Stimulated activated CD8-positive, alpha-beta memory T cell treated with anti-CD3 and anti-CD28 coated beads, Interleukin-2, amount 100 ng/mL, for 1 hour (primary cell): ENCODE measurements at places on chromosomes 1 and 21.
A peak's percentile ranks its signal among the peaks of the same experiment; 100 is the strongest.

GRCh38 chr21:35111321-35111930 lies 62.3 kb upstream of the RUNX1 start:
- DNase-seq = no peak

DNA sequence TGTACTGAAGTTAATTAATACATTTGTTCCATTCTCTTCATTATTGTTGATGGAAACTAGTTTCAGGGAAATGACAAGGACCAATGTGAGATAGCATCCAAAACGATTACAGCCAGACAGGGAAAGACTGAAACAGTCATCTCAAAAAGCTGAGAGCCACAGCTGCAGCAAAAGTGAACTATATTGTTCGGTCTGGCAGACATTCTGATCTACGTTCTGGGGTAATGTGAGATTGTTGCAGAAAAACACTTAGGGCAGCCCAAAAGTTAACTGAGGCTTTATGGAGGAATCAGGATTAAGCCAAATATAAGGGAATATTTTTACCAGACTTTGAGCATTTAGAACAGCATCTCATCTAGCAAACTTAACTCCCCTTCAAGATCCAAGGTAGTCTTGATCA lies 112.9 kb downstream of the LRRC40 start:
- no peak for DNase-seq

GRCh38 chr21:44874497-44875315 lies 1.2 kb upstream of the PTTG1IP start:
- no peak for DNase-seq

- DNase-seq = no peak
Observed at GRCh38 chr1:162632698-162633080, 425 bp downstream of the DDR2 start.

DNA sequence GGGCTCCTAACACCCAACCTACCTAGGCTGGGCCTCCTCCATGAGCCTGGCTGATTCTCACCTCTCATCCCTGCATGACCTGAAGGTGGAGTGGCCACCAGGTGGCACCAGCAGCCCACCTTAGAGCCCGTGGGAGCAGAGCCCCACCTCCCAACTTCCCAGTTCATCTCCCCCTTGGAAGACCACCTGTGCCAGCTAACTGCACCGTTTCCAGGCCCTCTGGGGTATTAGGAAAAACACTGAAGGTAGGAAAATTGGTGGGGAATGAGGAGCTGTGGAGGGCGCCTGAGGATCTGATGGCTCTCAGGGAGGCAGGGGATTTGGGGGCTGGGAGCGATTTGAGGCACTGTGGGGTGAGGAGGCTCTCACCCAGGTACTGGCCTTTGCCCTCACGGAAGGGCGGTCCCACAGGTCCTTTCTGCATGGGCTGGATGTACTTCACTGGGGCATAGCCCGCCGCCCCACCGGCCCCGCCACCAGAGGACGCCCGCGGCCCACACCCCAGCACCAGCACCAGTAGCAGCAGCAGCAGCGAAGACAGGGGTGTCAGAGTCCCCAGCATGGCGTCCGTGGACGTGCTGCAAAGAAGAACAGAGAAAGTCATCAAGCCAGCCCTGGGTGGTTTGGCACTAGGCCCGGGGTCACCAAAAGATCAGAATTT lies 11.1 kb downstream of the ADPRS start:
- peak; percentile 51 for DNase-seq

DNA sequence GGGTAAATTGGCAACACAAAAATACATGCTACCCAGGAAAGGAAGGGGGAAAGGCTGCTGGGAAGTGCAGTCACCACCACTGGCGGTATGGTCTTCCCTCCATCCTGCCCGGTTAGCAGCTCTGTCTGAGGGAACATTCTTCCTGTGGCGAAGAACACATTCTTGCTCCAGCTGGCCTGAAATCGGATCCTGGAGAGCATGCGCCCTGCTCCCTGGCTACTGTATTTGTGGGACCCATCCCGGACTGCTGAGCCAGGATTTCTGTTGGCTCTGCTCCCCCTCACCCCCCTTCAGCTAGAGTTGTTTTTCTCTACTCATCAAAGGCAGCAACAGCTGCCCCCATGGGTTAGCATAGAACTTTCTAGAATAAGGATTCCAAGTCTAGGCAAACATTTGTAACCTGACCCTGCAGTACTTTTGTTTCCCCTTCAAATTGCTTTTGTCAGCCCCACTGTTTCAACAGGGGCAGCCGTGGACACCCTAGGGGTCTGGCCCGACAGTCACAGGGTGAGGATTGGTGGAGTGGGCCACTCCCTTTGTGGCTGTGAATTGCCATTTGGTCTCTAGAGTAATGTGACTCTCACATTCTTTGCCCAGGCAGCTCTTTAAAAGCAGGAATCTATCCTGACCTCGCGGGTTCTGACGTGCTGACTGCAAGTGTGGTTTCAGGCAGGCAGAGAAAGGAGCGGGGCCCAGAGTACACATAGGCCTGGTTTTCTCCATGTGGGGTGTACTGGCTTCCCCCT lies 157.7 kb downstream of the TOMM20 start:
- DNase-seq = no peak

DNA sequence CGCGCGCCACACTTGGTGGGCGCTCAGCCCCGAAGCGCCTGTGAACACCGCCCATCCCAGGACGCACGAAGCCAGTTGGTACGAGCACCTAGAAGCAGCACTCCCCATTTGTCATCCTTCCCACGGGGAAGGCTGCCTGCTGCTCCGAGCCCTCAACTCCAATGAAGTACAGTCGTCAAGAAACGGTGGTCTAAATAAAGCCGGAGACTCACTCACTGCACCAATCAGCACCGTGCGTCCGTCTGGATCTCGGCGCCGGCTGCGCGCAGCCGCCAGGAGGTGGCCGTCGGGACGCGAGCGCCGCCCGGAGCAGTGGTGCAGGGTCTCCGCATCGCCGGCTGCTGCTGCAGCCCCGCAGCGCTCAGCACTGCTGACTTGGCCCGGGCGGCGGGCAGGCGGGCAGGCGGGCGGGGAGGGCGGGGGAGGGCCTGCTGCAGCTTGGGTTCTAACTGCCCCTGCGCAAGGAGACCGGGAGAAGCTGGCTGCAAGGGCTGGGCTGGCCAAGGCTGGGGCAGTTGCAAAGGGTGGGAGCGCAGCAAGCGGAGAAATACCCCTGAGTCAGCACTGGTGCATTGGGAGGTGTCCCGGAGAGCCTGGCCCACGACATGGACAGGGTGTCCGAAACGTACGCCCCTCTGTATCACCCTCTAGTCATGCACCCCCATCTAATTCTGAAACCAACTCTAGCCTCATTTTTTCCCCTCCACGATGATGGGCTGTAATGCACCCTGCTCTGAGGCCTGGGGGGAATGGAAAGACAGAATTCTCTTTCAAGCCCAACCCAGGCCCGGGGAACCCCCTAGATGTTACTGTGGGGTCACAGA lies 35.8 kb upstream of the H6PD start:
- no peak for DNase-seq

DNA sequence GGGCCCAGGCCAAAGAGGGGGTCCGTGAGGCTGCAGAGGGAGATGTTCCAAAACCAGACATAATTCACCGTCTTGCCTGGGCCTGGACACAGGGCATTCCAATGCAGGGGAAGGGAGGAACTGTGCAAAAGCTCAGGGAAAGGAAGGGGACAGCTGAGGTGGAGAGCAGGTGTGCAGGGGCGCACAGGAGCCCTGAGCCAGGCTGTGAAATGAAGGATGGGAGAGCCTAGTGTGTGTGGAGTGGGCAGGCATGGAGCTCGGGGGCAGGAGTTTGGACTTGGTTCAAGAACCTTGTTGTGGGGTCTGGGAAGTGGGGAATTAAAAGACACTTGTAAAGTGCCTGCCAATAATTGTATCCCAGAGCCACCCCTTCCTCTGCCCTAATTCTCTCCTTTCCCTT lies 2.3 kb downstream of the TNNI1 start:
- no peak for DNase-seq

DNA sequence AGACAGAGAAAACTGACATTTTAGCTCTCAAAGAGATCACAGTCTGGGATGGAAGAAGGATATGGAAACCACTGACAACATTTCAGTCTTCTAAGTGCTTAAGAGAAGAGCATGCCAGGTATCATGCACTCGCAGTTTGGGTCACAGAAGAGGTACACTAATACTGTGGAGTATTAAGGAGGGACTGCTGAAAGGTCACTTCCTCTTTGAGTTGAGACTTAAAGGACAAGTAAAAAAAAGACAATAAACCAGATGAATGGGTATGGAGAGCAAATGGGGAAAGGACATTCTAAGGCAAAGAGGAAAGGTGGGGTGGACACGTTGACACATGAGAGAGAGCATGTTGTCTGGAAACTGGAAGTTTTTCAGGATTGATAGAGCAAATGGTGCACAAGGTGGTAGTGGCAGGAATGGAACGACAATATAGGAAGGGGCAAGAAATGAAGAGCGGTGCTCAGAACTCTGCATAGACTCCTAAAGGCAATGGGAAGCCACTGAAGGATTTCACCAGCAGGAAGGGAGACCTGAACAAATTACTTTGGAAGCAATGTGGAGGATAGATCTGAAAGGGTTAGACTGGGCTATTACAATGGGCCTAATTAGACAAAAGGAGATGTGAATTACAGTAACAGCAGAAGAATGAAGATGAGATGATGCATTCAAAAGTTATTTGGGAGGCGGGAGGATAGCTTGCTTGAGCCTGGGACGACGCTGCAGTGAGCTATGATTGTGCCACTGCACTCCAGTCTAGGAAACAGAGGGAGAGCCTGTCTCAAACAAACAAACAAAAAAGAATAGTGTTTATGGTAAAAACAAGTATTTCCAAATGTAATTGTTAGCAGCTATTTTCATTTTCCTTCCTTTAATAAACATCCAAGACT lies 11.1 kb downstream of the DIPK1A start:
- DNase-seq = no peak
